ENCODE measurements at places on chromosomes 11 and 22. TPM values are rescaled to one million over a fixed set of nuclear protein-coding genes. Genes with fewer than 3 reads are reported as not detected.
A peak's percentile ranks its signal among the peaks of the same experiment; 100 is the strongest.

The DDX17 gene
- total RNA-seq, result 855 TPM

The OSBPL5 gene
- total RNA-seq, result 29.4 TPM

The OR51E2 gene
- not detected for total RNA-seq

The C11orf91 gene
- not detected for total RNA-seq

The PKDREJ gene
- 0.07 TPM for total RNA-seq

The MMP13 gene
- total RNA-seq, result not detected

GRCh38 chr11:84588131-84588829 is 1038.9 kb downstream of the DLG2 start:
- no peaks in the 10 kb centered on the region for H3K4me1 ChIP-seq
- no peak for DNase-seq
- H3K36me3 ChIP-seq, result no peaks in the 10 kb centered on the region
- no peak overlapping the region for H3K27ac ChIP-seq
- H3K27me3 ChIP-seq, result no peaks in the 10 kb centered on the region
- no peak overlapping the region for H3K4me3 ChIP-seq

- no peak for DNase-seq
- no peaks in the 10 kb centered on the region for H3K36me3 ChIP-seq
- H3K4me1 ChIP-seq, result no peaks in the 10 kb centered on the region
- H3K27ac ChIP-seq, result no peak overlapping the region
- no peak overlapping the region for H3K4me3 ChIP-seq
These were observed 10.4 kb upstream of the KAT5 start for GRCh38 chr11:65701686-65702085.

- peaks cover 8% of the 10 kb centered on the region for H3K4me1 ChIP-seq
- peaks cover 37% of the 10 kb centered on the region for H3K27me3 ChIP-seq
- H3K36me3 ChIP-seq, result no peaks in the 10 kb centered on the region
- peak; percentile 76 for DNase-seq
- no peak overlapping the region for H3K4me3 ChIP-seq
These were observed 58.2 kb upstream of the THY1 start for GRCh38 chr11:119481021-119481666.

DNA sequence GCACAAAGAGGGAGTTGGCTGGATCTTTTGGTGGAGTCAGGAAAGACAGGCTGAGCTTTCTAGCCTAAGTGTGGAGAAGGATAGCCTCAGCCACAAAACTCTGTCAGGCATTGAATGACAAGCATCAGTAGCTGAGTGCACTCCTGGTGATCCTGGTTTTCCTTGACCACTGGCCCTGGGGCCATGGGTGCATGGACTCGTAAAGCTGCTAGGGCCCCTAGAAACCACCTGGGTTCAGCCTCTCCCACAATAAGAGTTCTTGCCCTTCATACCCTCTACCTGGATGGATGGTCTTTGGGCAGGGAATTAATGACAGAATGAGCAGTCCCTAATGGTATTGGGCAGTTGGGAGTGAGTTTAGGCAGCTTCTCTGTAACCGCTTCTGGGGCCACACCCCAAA is 22.9 kb downstream of the TUB start:
- peaks cover 5% of the 10 kb centered on the region for H3K4me1 ChIP-seq
- no peak for DNase-seq

DNA sequence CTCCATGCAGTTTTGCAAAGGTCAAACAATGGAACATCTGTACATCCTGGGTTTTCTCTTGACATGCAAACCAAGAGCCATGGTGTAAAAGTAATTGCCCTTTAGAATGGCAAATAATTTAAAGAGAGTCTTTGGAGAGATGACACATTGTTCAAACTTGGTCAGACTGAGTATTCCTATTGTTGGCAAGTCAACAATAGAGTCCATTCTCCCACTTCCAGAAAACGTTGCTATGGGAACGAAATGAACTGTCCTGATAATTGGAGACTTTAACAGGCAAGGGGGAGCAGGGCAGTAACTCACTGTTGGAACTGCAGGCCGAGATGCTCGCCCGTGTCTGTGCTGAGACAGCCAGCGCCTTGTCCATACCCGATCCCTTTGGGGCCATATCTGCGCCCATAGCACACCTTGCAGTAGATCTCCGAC is 13.9 kb downstream of the CSRP3 start:
- no peaks in the 10 kb centered on the region for H3K27me3 ChIP-seq
- no peak overlapping the region for H3K4me3 ChIP-seq
- H3K36me3 ChIP-seq, result peaks cover 90% of the 10 kb centered on the region
- DNase-seq, result no peak
- H3K4me1 ChIP-seq, result peaks cover 8% of the 10 kb centered on the region
- no peak overlapping the region for H3K27ac ChIP-seq

DNA sequence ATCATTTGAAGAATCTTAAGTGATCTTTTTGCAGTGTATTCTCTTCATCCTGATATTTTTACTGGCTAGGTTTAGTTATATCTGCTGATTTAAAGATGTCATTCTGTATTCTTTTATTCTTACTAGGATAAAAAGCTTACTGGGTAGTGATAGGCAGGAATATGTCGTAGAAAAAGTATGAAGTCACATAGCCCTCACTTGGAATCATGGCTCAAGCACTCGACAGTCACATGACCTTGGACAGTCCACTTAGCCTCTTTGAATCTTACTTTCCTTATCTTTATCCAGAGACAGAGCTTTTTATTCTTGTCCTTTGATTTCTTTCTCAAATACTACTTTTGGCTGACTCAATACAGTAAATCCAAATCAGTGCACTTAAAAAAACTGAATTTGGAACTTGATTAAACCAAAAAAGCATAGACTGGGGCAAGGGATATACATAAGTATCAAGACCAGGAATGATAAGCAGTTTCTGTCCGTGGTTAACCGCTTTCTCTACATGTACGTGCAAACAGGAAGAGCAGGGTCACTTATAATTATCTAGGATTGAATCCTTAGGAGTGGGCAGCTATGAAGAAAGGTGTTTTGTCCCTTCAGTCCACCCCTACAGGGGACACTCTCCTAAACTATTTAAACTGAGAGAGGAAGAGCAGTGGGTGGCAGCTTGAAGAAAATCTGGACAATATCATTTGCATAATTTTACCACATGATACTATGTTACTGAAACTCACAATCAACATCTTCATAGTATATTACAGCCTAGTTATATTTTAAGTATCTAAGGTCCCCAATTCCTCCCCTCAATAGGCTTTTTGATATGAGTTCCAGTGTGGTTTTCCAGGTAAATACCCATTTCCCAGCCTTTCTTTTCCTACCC is 8.0 kb downstream of the MMP7 start:
- H3K4me3 ChIP-seq, result no peak overlapping the region
- no peaks in the 10 kb centered on the region for H3K27me3 ChIP-seq
- no peaks in the 10 kb centered on the region for H3K36me3 ChIP-seq

DNA sequence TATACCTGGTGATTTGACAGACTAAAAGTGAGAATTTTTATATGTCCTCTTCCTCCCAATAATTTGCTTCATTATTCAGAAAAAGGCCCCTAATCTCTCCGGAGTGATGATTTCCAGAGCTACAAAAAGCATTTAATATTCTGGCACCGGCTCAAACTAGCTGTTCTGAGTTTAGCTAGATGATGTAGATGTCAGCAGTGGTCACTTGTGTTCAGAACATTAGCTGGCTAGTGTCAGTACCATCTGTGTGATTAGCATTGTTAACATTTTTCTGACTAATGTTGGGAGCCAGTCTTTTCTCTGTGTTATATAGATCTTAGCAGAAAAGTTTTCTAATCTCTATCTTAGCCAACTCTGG is 68.7 kb upstream of the RRM1 start:
- H3K36me3 ChIP-seq, result no peaks in the 10 kb centered on the region
- no peak overlapping the region for H3K4me3 ChIP-seq

DNA sequence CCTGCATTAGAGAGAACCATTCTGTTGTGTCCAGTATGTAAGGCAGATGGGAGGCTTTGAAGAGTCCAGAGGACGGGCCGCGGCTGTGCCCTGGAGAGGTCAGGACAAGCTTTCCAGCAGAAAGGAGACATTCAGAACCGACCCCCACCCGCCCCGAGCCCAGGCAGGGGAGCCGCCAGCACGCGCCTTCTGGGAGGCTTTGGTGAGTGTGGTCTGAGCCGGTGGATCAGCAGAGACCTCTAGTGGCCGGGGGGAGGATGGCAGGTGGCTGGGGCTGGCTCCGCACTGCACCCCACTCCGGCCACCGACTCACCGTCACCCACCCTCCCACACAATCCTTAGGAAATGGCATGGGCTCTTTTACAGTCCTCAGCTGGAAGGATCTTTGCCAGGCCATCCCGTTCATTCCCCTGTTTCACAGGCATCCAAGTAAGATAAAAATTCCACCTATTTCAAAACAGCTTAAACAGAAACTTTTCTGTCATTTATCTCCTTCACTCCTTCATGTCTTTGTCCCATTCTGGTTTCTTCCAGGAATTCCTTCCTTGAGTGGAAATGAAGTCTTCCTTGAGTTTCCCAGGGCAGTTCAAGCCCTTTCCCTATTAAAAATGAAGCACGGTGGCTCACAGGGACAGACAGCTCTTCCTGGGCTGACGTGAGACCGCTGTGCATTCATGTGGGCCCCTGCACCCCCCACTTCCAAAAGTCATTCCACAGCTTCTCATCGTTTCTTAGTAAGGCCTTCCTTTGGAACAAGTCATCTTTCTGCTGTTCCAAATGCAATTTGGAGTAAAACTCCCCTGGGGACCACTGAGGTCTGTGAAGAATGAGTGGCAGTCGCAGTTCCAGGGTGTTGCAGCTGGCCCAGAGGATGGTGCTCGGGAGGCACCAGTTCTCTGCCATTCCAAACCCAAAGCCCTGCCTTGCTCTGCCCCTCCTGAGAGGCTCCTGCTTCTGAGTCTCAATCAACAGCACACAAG is 91.0 kb downstream of the FEZ1 start:
- H3K27me3 ChIP-seq, result no peaks in the 10 kb centered on the region
- H3K4me3 ChIP-seq, result no peak overlapping the region
- DNase-seq, result peak; percentile 77
- H3K36me3 ChIP-seq, result no peaks in the 10 kb centered on the region

Measured in cardiac muscle cell (in vitro differentiated cells and primary cell).